SK-MEL-5 (cell line): ENCODE measurements at places on chromosomes 6 and 20. TPM values are rescaled to one million over a fixed set of nuclear protein-coding genes. Genes with fewer than 3 reads are reported as not detected.

The GCNT2 gene
- 38.6 and 39.8 TPM in 2 replicates for total RNA-seq

The MROH8 gene
- 2.9 and 8.2 TPM in 2 replicates for total RNA-seq

The KHDC1 gene
- total RNA-seq, result 0.19 TPM in 1 of 2 replicates, not detected in the other

The LINC00237 gene
- not detected in 2 replicates for total RNA-seq

The PIGU gene
- total RNA-seq, result 32.1 and 38.2 TPM in 2 replicates

- no peak for DNase-seq
Observed at GRCh38 chr6:166834049-166834448, 122.3 kb downstream of the RNASET2 start.

- DNase-seq, result no peak
Observed at GRCh38 chr20:15317546-15318232, 980.3 kb upstream of the FLRT3 start.

- DNase-seq, result no peak
Observed at GRCh38 chr20:23232219-23232581, 118.4 kb upstream of the NXT1 start.

GRCh38 chr6:131897621-131898020 lies 53.6 kb downstream of the CCN2 start:
- DNase-seq, result no peak

DNA sequence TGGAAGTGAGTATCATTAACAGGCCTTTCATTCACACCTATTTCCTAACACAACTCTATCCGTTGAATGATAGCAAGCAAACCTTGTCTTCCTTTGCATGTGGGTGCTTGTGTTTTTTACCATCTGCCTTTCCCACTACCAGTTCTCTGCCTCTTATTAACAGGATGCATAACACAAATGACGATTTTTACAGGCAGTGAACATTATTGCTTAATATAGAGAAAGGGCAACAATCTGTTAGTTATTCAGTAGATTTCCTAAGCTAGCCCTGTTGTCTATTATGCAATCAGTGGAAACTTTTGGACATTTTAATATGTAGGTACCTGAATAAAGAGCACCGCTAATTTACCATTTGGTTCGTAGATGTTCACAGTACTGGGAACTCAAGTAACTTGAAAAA lies 348.8 kb upstream of the PLCB4 start:
- DNase-seq, result no peak

DNA sequence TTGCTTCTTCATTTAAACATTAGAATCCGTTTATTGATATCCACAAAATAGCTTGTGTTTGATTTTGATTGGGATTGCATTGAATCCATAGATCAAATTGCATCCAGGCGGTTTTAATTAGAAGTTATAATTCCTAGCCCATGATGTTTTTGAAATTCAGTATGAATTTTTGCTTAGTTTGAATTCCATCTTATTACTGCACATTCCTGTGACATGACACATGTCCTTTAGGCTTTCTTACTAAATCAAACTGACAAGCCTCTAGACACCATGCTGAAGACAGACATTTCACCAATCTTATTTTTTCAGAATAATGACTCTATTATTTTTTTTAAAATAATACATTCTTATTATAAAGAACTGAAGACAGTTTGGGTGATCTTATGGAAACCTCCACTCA lies 21.4 kb upstream of the PI16 start:
- DNase-seq, result no peak

DNA sequence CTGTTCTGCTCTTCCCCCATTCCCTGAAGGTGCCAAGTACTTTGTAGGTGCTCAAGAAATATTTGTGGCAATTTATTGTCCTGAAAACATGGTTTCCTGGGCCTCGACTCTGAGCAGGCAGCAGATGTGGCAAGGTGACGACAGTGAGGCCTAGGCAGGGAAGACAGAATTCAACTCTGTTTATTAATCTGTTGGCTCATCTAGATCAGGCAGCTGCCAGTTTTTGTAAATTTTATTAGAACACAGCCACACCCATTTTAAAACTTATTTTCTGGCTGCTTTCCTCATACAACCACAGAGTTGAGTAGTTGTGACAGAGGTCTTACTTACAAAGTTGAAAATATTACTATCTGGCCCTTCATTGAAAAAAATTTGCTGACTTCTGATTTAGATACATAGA lies 24.5 kb downstream of the MAPK14 start:
- no peak for DNase-seq
